Kidney (tissue), 22 donors: ENCODE measurements at places on chromosomes 7 and 10. TPM values are rescaled to one million over a fixed set of nuclear protein-coding genes. Genes with fewer than 3 reads are reported as not detected.

Gene PSD
- 2.2 TPM for total RNA-seq

GRCh38 chr10:64086083-64086767 lies 565.0 kb downstream of the REEP3 start:
- no peak for DNase-seq

DNA sequence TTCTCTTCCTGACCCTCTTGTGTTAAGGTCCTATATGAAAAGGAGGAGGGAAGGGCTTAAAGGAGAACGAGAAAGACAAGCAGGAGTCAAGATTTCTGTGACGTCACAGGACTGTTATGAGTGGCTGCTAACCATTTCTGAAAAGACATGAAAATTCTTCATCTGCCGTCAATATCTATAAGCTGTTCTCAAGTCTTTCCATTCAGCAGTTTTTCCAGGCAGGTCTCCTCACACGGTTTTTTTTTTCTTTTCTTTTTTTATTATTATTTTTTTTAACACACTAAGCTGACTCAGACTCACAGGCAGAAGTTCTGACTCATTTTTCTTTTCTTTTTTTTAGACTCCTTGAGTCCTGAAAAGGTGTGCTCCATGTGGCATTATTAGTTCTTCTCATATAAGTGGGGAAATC lies 72.0 kb downstream of the DGKI start:
- no peak for DNase-seq

GRCh38 chr7:35685781-35686180 lies 9.2 kb downstream of the HERPUD2 start:
- no peak for DNase-seq

DNA sequence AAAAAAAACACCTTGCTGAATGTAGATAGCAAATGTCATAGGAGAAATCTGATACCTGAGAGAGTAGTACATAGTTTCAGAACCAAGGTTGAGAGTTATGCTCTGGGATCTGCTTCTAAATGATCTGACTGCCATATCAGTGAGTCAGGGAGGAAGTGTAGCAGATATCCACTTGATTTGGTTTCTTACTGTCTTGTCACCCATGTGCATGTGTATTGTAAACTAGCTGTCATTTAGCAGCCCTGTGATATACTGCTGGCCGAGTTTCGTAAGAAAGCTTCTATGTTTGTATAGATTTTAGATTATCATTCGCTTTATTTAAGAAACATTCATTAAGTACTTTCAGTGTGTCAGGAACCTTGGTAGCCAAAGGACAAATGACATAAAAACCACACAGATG lies 42.0 kb downstream of the SP4 start:
- DNase-seq = no peak

- no peak for DNase-seq
Measured at GRCh38 chr10:123519861-123520260, 146.3 kb upstream of the GPR26 start.

GRCh38 chr7:50292165-50292757 lies 12.3 kb upstream of the IKZF1 start:
- no peak for DNase-seq

DNA sequence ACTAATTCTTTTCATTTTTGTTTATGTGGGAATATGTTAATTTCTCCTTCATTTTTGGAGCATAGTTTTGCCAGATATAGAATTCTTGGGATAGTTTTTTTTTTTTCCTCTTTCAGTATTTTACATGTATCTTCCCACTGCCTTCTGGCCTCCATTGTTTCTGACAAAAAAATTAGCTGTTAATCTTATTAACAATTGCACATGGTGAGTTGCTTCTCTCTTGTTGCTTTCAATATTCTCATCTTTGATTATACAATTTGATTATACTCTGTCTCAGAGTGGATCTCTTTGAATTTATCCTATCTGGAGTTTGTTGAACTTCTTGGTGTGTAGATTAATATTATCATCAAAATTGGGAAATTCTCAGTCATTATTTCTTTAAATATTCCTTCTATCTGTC lies 41.4 kb upstream of the HABP2 start:
- DNase-seq = no peak

- DNase-seq = no peak
Measured at GRCh38 chr7:121272676-121273075, 56.1 kb upstream of the WNT16 start.

DNA sequence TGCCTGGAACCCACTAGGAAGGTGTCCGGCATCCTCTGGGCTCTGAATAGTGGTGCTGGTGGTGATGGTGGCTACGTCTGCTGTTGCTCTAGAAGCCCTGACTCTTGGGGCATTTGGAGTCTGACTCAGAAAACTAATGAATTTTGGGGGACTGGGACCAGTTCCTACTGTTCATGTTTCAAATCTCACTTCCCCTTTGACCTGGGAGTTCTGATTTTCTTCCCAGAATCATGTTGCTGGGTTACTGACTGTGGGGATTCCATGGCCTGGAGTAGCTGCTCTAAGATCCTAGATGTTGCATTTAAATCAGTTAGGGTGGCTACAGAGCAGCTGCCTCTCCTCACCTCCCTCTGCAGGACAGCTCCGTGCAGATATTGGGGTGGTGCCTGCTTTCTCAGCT lies 3.2 kb downstream of the TSPAN33 start:
- DNase-seq = no peak

Gene CRTAC1
- 6.1 TPM for total RNA-seq

- DNase-seq = no peak
Measured at GRCh38 chr10:112996462-112996861, 46.4 kb downstream of the TCF7L2 start.

GRCh38 chr7:74656441-74656836 lies 1.1 kb upstream of the GTF2I start:
- DNase-seq = peak; percentile 67

Gene COBL
- total RNA-seq = 42.7 TPM

DNA sequence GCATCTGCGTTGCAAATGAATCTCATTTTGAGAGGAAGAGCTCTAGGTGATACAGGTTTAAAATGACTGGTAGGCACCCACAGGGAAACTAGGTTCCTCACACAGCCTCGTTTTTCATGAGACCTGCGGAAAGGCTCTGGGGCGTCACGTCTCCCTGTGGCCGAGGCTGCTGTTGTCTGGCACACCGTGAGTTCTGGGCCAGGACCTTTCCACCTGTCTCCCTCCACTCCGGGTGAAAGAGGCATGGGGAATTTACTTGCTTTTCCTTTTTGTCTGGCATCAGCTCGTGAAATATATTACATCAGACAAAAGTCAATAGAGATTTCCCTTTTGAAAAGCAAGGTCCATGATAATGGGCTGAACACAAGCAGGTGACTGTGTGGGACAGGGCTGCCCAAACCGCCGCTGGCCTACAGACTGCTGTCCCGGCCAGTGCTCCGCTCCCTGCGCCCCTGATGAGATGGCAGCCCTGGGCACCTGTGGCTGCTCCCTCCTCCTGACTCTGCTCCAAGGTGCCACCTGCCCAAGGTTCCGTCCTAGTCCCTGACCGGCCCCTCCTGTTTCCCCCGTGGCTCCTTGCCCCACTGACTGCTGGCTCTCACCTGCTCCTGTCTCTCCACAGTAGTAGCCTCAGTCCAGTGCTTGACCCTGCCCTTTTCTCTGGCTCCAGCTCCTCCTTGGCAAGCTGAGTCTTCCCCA lies 109.6 kb downstream of the NKX6-2 start:
- DNase-seq = peak; percentile 8

DNA sequence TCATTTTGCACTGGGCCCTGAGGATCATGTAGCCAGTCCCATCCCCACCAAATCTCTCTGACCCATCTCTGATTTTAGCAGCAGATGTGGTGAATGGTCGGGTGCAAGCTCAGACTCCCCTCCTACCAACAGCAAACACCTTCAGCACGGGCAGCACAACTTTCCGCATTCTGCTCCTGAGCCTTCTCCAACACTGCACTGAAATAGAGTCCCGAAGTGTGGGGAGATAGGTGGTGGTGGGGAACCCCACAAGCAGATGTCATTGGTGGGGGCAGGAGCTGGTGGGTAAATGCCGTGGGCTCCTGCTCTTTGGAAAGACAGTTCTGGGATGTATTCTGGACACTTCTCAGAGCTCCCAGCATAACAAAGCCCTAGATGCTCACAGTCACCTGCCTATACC lies 9.6 kb upstream of the CTBP2 start:
- no peak for DNase-seq

- DNase-seq = no peak
Measured at GRCh38 chr10:78768876-78769275, 299.9 kb upstream of the ZMIZ1 start.

GRCh38 chr10:70777063-70777875 lies 7.9 kb downstream of the TBATA start:
- DNase-seq = no peak

DNA sequence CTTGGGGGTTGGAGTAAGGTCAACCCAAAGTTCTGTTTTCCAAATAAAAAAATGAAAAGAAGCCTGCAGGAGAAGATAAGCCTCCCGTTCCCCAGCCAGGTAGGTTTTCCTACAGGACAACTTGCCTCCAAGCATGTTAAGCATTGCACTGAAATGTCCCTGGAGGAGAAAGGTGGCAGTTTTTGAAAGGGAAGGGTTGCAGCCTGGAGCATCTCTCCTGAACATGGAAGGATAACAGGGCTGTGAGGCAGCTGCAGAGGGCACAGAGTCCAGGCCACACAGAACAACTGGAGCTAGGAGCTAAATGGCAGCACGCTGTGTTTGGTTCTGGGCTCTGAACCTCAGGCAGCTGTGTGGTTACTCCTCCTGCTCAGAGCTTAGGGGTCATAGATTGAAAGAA lies 452.9 kb downstream of the TCERG1L start:
- no peak for DNase-seq

DNA sequence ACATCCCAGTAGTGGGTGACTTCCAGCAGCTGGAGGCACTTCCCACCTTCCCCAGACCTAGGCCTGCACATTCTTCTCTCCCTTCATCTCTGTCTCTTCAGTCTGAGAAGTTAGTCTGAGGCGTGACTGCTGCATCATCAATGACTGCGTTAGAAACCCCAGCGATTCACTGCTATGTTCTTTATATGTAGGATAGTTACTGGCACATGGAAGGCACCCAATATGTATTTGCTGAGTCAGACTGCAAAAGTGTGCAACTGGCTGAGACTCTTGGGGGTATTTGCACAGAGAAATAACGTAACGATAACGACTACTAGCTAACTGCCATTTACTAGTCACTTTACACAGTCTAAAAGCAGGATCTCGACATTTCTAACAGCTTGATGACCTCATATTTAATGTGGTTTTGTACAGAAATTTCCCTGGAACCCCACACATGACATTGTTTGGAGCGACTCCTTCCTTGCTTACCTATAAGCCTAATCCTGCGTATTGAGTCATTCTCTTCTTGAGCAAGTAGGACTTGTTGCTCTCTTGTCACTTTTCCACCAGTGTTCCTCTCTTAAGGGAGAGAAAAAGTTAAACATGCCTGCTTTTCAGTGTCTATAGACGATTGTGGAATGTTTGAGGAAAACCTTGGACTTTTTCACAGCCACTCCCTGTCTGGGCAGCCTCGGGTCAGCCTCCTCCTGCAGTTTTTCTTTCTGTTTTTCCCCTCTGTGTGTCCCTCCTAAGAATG lies 45.5 kb downstream of the THNSL1 start:
- no peak for DNase-seq

Gene GOLGA7B
- 0.50 TPM for total RNA-seq

Gene CRYGN
- total RNA-seq = 0.22 TPM

- peak; percentile 11 for DNase-seq
Measured at GRCh38 chr7:157472311-157473050, 135.7 kb downstream of the DNAJB6 start.

GRCh38 chr7:150340024-150340749 lies 1.2 kb downstream of the RARRES2 start:
- DNase-seq = peak; percentile 73

Gene CTAGE8
- total RNA-seq = 4.3 TPM

GRCh38 chr10:78568620-78569019 lies 500.1 kb upstream of the ZMIZ1 start:
- DNase-seq = no peak

GRCh38 chr7:92613214-92613613 lies 23.0 kb upstream of the FAM133B start:
- DNase-seq = no peak
